ENCODE measurements at places on chromosomes 5 and 9.

- no peak for DNase-seq
Observed at GRCh38 chr5:161385027-161385426, 161.5 kb downstream of the GABRB2 start.

- no peak for DNase-seq
Observed at GRCh38 chr5:1913578-1913977, 30.9 kb upstream of the IRX4 start.

DNA sequence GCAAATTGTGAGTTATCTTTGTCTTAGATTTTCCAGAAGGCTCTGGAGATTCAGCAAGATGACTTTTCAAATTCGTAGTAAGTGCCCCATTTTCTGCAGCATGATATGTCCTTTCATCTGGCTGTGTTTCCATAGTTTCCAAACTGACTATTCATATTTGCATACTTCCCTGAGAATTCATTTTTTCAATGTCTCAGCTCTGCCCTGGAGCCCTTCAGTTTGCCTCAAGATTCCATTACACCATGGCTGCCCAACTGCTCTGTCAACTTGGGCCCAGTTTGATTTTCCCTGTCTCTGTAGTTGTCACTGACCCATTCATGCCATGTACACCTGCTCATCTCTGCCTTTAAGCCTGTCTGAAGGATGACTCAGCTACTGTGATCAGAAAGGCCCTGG lies 94.2 kb upstream of the RUSC2 start:
- DNase-seq: no peak

DNA sequence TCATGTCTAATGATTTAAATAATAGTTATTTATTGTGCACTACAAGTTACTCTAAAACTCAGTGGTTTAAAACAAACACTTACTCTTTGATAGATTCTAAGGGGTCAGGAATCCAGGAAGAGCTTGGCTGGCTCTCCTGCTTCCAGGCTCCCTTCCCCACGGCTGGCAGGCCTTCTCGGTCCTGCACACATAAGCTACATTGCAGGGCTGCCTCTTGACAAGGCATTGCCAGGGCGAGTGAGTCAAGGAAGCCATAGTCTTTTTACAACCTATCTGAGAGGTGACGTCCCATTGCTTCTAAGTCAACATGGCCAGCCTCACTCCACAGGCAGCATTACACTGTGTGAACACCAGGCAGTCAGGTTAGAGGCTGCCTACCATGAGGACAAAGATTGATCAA lies 119.8 kb downstream of the AUH start:
- no peak for DNase-seq
